ENCODE measurements at places on chromosomes 2 and 18. TPM values are rescaled to one million over a fixed set of nuclear protein-coding genes. Genes with fewer than 3 reads are reported as not detected.

Gene LCT
- not detected for total RNA-seq

DNA sequence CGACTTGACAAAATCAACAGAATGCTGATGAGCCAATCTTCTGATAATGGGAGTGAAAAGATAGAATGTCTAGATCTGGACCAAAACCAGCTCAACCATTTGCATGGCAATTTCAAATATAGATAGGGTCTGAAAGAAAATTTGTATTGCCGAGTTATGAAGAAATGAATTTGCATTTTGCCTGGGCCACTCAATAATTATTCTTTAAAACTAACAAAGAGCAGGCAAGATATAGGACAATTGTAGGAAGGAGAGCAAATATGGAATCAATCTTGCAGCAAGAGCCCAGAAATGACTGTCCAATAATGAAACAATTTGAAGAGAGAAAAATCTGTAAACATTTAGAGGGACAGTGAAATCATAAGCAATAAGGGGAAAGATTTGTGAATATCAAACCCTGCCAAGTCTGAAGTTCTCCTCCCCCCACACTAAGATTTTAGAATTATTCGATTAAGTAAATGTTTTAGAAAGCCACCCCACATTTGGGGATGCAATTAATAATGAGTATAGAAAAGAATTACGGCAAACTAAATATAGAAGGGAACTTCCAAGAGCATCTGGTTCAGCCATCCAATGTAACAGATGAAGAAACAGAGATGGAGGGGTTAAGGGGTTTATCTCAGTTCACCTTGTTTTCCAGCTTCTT is 377.4 kb downstream of the SETBP1 start:
- DNase-seq: no peak

Gene IL36A
- total RNA-seq: not detected

DNA sequence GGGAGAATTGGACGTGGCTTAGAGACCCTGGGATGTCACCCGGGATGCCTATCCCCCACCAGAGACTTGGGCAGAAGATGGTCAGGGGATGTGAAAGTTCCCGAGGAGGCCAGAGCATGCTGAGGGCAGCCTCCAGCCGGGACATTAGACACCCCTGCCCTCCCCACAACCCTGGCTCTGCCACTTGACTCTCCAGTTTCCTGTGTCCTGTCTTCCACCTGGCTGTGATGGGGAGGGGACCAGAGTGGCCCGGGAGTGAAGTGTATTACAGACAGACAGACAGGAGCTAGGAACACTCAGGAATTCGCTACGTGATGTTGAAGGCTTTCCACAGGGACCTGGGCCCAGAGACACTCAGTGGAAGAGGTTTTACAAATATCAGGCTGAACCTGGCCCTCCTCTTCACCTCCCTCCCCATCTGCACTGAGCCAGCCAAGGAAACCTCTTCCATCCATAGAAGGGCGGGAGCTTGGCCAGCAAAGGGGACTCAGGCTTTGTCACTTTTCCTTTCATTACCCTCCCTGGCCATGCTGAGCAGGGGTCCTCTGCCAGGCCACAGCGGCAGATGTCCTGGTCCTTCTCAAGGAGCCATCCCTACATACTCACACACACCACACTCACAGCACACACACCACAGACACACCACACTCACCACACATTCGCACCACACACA is 60.7 kb downstream of the SDC1 start:
- DNase-seq: no peak

GRCh38 chr2:143949121-143949848 is 570.6 kb downstream of the ZEB2 start:
- DNase-seq: no peak

Gene FAM237A
- not detected for total RNA-seq

GRCh38 chr2:42872721-42873120 is 80.3 kb upstream of the HAAO start:
- DNase-seq: no peak

- DNase-seq: no peak
These were observed 193.4 kb downstream of the CCDC102B start for GRCh38 chr18:68991286-68991685.

- peak; percentile 48 for DNase-seq
These were observed 21.3 kb downstream of the HNRNPLL start for GRCh38 chr2:38581193-38582147.

Gene NT5DC4
- total RNA-seq: not detected

Gene CD8B
- 0.46 TPM for total RNA-seq

Gene GULP1
- 4.6 TPM for total RNA-seq

All from Right ventricle myocardium superior (tissue), 1 donor.